ENCODE measurements at places on chromosomes 5 and 9.
A peak's percentile ranks its signal among the peaks of the same experiment; 100 is the strongest.

DNA sequence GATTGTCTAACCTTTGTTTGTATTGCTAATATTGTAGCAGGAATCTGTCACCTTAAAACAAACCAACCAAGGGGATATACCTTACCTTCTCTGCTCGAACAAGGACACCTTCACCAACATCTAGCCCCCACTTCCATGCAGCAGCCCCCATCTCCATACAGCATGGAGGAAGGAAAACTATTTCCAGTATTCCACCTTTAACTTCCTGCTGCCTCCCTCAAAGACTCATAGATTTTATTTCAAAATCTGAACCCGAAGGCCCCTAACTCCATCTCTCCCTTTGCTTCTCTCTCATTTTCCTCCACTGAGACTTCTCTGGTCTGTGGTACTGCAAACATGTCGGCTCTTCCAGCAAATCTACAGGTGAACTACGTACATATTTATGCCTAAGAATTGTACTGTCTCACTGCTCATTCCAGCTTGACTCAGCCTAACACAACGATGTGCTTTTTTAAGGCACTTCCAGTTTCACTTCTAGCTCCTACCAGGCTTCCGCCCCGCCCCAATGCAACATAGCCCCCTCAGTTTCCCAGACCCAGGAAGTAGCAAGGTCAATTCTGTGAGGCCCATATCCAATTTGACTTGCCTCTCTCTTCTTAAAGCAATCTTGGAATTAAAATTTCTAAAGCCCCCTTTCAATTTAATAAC is 70.7 kb upstream of the RNF38 start:
- DNase-seq: no peak

DNA sequence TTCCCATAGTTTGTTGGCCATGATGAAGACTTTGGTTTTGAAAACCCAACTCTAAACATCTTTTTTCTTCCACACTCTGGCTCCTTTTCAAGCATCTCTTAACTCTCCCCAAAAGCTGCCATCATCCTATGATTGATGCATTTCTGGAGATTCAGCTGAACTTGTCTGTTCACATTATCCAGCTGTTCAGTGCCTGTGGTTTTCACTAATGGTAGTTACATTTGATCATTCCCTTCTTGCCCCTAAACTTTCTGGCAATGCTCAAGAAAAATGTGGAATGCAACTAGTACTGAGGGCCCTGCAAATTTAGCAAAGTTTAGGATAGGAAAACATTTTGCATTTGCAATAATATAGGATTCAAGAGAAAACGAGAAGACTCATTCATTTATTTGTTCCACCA is 267.5 kb downstream of the ENC1 start:
- no peak for DNase-seq

DNA sequence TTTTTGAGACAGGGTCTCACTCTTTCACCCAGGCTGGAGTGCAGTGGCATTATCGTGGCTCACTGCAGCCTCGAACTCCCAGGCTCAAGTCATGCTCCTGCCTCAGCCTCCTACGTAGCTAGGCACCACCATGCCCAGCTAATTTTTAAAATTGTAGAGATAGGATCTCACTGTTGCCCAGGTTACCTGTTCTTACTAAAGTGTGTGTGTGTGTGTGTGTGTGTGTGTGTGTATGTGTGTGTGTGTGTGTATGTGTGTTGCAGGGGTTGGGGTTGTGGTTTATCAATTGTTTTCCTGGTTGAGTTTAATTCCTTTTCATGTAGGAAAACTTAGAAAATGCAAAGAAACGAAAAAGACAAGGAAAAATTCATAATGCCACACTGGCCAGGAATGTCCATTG is 21.8 kb downstream of the RNF44 start:
- DNase-seq: no peak

- DNase-seq: no peak
Measured at GRCh38 chr5:123455095-123455494, 31.9 kb upstream of the CEP120 start.

DNA sequence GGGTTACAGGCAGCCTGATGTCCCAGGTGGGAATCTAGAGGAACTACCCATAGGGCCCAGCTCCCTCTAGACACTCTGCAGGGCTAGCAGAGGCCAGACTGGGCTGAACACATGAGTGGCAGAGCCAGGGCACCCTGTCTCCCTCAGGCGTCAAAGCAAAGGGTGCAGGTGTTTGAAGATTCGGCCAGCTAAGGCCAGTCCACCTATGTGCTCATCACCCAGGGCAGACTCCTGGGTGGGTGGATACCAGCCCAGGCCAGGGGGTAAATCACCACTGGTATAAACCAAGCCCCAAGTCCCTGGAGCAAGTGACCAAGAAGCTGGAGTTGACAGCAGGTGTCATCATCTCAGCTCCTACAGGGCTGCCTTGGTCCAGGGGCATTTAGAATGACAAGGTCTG is 3.4 kb downstream of the CCDC180 start:
- no peak for DNase-seq

DNA sequence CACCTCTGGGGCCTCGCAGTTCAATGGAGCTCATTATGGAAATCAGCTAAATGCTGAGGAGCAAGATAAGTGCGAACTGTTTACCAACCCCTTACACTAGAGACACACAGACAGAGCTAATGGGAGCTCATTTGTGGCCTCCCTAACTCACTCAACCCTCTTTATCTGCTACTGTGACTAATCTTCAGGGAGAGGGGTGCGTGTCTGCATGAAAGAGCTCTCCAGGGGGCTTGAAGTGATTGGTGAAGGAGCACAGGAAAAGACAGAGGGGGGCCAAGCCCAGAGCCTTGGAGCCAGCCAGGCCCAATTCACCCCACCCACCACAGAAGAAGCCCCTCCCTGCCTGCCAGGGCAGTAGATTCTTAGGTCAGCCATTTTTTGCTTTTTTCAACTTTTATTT is 466.8 kb upstream of the BRINP1 start:
- DNase-seq: peak; percentile 61

GRCh38 chr5:131536211-131536826 is 98.7 kb downstream of the RAPGEF6 start:
- no peak for DNase-seq

GRCh38 chr5:87258507-87258906 is 9.2 kb upstream of the RASA1 start:
- no peak for DNase-seq

DNA sequence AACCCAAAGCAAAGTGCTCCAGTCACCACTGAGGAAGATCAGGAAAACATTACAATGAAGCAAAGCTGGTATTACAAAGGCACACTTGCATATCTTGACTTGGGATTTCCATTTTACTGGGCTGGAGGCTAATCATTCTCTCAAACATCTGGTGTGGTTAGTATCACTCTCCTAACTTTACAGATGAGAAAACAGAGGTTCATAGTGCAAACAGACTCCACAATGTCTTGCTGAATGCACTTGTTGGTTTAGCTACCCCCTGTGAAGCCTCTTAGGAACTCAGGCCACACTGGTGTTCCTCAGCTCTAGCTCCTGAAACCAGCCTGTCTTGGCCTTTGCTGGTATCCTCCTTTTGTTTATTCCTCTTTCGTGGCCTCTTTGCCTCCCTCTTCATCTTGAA is 29.5 kb upstream of the SMAD5 start:
- no peak for DNase-seq

- DNase-seq: peak; percentile 97
Measured at GRCh38 chr5:16568875-16569580, 47.8 kb downstream of the RETREG1 start.

- no peak for DNase-seq
Measured at GRCh38 chr9:12554636-12555035, 138.5 kb upstream of the TYRP1 start.

- no peak for DNase-seq
Measured at GRCh38 chr5:159764283-159765134, 151.8 kb upstream of the ADRA1B start.

DNA sequence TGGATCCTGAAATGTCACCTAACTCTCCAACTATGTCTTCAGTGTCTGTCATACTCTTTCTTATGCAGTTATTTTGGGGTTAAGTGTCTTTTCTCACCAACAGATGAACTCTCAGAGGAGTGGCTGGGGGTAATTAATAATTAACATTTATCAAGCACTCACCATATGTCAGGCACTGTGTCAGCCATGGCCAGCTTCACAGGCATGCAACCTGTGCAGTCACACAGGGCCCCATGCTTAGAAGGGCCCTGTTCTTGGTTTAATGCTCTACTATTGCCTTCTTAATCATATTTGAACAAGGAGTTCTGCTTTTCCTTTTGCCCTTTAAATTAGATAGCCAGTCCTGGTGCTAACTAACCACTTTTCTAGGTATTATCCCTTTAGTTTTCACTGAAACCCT is 3.4 kb upstream of the GRPEL2 start:
- no peak for DNase-seq

DNA sequence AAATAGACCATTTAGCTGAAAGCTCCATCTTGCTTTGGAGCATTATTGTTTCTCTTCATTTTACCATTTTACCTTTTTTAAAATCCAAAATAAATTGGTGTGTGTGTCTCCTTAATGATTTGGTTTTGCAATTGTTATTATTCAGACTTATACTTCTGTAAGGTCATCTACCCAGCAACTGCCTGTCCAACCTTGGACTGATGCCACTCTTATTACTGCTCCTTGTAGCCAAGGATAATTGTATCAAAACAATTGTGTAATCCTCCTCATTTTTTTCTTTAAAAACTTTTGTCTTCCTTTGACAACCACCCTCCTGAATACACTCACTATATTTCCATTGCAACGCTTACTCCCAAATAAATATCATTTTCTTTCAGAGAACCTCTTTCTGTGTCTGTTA is 30.3 kb upstream of the HMGCR start:
- no peak for DNase-seq

GRCh38 chr9:23826120-23826629 is at the start of gene ELAVL2:
TSS of gene ELAVL2 (minus strand) at chr9:23826240. CDS start at chr9:23762234, 64,006 bp downstream.
- DNase-seq: peak; percentile 98

GRCh38 chr9:129604766-129605163 is 16.1 kb downstream of the C9orf50 start:
- no peak for DNase-seq

- no peak for DNase-seq
Measured at GRCh38 chr9:81549500-81550206, 139.7 kb downstream of the TLE1 start.

GRCh38 chr5:139912158-139912557 is 116.5 kb downstream of the PSD2 start:
- no peak for DNase-seq

GRCh38 chr5:174553556-174553955 is 170.8 kb upstream of the MSX2 start:
- DNase-seq: no peak

DNA sequence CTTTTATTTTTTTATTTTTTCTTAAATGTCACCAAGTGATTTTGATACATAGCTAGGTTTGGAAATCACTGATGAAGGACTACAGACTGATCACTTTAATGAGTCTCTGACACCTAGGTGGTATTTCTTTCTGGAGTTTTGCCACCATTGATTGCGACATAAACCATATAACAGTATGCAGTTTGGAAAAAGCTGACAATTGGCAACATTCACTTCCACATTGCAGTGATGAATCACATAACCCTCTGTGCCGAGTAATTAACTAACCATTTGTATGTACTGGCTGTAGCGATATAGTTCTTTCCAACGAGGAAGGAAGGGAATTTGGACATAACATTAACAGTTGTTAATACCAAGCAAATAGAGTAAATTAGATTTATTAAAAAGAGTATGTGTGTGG is 222.9 kb upstream of the EFNA5 start:
- DNase-seq: no peak

GRCh38 chr9:93657331-93658111 is 81.1 kb downstream of the PHF2 start:
- no peak for DNase-seq

- no peak for DNase-seq
Measured at GRCh38 chr5:83281658-83282057, 189.9 kb upstream of the VCAN start.

DNA sequence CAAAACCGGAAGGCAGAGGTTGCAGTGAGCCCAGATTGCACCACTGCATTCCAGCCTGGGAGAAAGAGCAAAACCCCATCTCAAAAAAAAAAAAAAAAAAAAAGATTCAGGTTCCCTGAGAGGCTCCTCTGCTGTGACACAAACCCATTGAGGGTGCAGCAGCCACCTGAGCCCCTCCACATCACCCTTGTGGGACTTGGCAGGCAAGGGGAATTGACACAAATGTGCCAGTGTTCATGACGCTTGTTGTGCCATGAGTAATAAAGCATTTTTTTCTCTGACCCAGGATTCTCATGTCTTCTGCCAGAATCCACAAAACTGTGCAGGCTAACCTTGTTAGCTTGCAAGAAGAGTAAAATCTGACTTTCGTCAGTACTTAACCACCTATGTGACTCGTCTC is 149.6 kb downstream of the TTC39B start:
- DNase-seq: no peak

DNA sequence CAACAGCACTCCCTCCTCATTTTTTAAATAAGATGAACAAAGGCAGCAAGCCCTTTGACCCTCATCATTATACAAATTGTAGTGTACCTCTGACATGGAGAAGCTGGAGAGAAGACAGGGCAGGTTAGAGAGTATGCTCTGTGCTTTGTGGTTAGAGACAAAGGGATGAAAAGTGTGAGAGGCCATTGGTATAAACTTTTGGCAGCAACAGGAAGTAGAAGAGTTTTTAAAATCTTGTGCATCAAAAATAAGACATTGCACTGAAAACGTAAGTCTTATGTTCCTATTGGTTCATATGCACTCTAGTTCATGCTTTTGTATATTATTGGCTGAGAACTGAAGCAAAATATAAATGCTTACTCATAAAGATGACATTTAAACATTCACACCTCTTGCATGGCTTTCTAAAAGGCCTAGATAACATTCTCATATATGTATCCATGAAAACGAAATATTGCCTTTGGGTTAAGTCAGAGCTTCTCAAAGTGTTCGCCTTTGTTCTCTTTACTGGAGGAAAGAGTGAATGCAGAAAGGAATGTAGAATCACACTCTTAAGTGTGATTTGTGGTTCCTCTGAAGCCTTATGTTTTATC is 158.0 kb downstream of the PALM2AKAP2 start:
- DNase-seq: no peak

DNA sequence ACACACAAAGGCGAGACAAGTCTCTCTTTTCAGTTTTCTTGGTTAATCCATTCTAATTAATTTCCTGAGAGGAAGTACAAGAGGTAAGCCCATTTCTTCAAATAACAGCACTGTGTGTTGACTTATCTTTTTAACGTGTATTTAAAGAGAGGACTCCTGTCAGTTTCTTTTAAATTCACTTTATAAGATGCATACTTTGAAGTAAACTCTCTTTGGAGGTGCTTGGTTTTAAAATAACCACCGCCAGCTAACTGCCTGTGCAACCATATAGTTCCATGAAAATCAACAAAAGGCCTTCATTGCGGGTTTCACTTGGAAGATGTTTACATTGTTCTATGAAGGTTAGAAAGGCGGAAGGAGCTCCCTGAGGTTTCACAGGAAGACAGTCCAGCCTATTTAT is 13.1 kb upstream of the SERINC5 start:
- DNase-seq: no peak

GRCh38 chr5:33788922-33789566 is 102.7 kb downstream of the ADAMTS12 start:
- DNase-seq: no peak

- DNase-seq: no peak
Measured at GRCh38 chr5:16017720-16018119, 161.9 kb downstream of the MARCHF11 start.

Measured in NCI-H345 (cell line).